D341Med (cell line): ENCODE measurements at places on chromosomes 1 and 21.
A peak's percentile ranks its signal among the peaks of the same experiment; 100 is the strongest.

GRCh38 chr1:36663772-36664430 is 181.2 kb upstream of the CSF3R start:
- no peak for DNase-seq

DNA sequence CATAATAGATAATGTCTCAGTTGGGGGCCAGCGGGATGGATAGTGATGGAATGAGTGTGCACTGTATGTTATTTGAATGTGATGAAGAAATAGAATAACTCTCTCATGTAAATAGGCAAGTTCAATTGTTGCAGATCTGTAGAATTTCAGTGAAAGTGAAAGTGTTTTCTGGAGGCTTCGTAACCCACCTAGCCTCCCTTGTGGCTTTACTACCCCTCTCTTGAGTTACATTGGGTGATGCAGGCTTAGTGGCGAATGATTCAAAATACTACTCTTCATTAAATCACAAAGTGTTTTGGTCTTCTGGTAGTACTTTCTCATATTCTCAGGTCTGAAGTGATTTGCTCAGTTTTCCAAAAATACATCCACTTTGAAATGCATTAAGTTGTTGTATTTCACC is 411.9 kb downstream of the ZP4 start:
- DNase-seq, result no peak

- no peak for DNase-seq
Measured at GRCh38 chr1:184426278-184426674, 39.4 kb downstream of the C1orf21 start.

- no peak for DNase-seq
Measured at GRCh38 chr1:48794816-48795215, 18.1 kb upstream of the BEND5 start.

- no peak for DNase-seq
Measured at GRCh38 chr1:7420470-7421100, 350.5 kb upstream of the VAMP3 start.

DNA sequence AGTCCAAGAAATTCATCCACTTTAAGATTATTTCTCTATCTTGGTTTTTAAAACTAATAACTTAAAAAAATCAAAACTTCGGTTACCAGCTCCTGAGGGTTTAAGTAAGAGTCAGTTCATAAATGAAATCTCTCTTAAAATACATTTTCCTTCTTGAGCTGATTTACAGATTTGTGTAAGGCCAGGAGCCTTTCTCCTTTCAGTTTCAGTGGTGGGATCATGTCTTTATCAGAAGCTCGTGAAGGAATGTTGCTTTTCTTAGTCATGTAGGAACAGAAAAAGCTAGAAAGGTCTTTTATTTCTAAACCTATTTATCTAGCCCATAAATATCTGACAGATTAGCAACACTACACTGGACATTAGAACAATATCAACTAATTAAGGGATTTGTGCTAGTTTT is 390.2 kb downstream of the GPATCH2 start:
- DNase-seq, result no peak

DNA sequence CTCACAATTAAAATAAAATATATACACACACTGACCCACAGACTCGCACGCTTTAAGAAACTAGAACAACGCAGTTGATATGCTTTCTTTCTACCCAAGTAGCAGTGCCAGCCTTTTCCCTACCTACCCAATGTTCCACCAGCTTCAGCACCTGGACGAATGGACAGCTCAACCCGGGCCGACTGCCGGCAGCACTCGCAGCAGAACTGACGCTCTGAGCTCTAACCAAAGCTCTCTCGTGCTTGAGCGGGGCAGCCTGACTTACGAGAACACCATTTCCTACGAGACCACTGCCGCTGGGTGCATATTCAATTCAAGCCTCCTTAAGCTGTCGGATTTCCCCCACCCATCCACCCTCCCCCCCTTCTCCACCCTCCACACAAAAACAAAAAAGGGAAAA is 127.4 kb upstream of the DPYD start:
- peak; percentile 15 for DNase-seq

GRCh38 chr1:21152423-21153100 is 24.1 kb downstream of the EIF4G3 start:
- DNase-seq, result no peak

GRCh38 chr1:181674617-181675016 is 191.3 kb downstream of the CACNA1E start:
- peak; percentile 56 for DNase-seq
